CD4-positive, alpha-beta memory T cell (primary cell): ENCODE measurements at places on chromosomes 2 and 18.

DNA sequence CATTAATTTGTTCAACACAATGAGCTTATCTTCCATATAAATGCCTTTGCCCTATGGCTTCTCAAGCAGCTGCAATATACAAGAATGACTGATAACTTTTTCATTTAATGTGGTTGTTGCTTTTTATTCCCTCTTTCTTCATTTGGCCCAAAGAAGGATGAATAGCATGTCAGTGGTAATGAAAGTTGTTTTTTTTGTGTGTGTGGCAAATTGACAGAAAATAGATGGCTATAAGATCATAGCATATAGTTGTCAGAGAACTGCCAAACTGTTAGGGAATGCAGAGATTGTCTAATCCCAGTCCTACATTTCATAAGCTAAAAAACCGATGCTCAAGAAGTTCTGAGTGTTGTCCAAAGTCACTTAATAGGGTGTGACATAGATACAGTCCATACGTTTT lies 244.3 kb downstream of the ACTR3 start:
- no peak for DNase-seq

- no peak for DNase-seq
Observed at GRCh38 chr2:42865884-42866881, 73.8 kb upstream of the HAAO start.

GRCh38 chr2:20590704-20591515 lies 60.0 kb downstream of the HS1BP3 start:
- no peak for DNase-seq

- no peak for DNase-seq
Observed at GRCh38 chr2:32783933-32784332, 156.1 kb downstream of the TTC27 start.

- DNase-seq: no peak
Observed at GRCh38 chr2:11850082-11850481, 103.7 kb downstream of the LPIN1 start.

DNA sequence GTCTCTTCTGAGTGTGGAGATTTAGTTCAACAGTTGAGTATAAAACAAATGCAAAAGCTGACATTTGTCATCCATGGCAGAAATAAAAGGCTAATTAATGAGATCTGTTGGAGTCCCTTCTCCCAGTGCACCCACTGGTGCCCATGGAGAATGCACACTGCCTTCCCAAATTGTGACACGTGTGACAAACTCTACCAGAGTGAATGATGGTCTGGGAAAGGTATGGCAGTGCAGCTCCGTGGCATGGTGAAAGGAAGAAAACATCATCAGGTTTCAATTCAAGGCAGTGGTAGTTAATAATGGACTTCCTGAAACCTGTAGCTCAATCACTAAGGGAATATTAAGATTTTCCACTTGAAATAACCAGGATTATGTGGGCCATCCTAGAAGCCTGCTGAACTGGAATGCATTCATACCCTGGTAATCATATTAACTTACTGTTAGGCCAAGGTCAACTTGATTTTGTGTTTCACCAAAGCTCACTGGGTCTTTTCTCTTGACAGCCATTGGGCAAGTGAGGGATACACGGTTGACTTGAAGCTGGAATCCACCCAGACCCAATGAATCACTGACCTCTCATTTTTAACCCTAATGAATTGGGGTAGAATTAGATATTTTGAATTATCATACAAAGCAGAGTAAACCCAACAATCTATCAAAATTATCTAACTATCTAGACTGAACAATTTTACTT lies 167.6 kb downstream of the AFF3 start:
- no peak for DNase-seq

GRCh38 chr2:7009207-7009911 lies 92.1 kb downstream of the RNF144A start:
- DNase-seq: no peak

DNA sequence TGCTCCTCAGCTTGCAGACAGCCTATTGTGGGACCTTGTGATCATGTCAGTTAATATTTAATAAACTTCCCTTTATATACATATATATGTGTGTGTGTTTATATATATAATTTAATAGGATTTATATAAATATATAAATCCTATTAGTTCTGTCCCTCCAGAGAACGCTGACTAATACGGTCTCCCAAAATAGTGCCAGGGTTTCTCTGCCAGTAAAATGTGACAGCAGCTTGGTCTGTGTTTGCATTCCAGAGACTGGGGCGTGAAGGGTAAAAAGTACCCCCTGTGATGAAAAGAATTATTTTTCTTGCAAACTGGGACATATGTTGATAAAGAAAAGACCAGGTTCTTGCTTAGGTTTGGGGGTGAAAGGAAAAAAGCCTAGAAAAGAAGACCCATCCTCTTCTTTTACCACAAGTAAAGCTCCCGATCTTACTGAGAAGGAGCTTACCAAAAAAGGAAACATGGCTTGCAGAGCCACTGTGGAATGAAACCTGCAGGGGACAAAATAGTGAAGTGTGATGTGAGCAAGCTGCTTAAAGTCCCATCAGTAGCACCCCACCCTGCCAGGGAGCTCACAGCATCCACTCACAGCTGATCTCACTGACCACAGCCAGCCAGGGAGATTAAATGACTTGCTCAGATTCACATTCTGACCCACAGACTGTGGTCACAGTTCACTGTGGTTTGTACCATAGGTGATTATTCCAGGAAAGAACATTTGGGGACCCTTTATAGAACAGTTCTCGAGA lies 110.9 kb upstream of the RMP24 start:
- no peak for DNase-seq

GRCh38 chr2:179428649-179429048 lies 164.0 kb upstream of the SESTD1 start:
- DNase-seq: no peak

DNA sequence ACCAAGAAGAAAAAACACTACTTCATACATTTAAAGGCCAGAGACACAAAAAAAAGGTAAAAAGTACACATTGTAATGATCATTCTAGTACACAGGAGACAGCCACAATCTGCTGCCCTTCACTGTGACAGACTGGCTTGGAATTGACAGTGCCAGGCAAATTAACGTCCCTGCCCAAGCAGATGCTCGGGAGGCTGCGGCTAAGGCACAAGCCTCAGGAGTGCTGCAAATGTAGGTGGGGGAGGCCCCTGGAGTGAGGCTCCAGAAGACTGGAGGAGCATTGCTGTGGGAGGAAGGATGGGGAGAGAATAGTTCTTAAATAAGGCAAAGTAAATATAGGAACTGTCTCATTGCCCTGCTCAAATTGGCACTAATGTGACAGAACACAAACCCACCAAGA lies 18.6 kb downstream of the ERCC3 start:
- no peak for DNase-seq

DNA sequence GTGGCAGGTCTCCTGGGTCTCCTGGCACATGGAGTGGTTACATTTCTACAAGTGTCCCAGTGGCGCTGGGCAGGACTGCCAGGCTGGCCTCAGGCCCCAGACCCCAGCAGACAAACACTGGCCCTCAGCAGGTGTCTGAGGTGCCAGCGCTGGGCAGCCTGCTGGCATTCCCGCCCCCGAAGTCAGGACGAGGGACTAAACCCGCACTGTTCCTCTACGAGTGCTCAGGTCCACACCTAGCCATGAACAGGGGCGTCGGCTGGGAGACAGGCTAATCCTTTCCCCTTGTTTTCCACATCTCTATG lies 12.8 kb downstream of the SNED1 start:
- no peak for DNase-seq

GRCh38 chr18:66377291-66377690 lies 226.6 kb downstream of the CDH19 start:
- DNase-seq: no peak

- no peak for DNase-seq
Observed at GRCh38 chr2:171320208-171320621, 113.6 kb downstream of the METTL8 start.

GRCh38 chr2:40489678-40489960 lies 37.7 kb upstream of the SLC8A1 start:
- peak; percentile 2 for DNase-seq

DNA sequence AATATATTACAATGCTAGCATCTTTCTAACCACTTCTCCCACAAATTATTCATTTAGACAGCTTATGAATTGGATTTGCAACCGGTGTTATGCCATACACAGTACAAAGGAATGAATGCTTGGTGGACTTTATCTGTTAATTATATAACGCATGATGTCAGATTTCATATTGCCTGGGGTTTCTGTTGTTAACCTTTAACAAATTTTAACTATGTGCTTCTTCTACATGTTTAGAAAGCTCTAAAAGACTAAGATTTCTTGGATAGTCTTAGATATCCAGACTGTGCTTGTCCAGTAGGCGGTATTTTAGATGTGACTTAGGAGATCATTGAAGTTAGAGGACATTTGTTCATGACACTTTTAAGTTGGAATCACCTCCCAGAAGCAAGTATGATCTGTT lies 976.3 kb downstream of the TMEM182 start:
- DNase-seq: no peak

- no peak for DNase-seq
Observed at GRCh38 chr2:105375001-105375561, 23.8 kb downstream of the FHL2 start.

- no peak for DNase-seq
Observed at GRCh38 chr2:227153307-227153706, 10.7 kb downstream of the COL4A4 start.

DNA sequence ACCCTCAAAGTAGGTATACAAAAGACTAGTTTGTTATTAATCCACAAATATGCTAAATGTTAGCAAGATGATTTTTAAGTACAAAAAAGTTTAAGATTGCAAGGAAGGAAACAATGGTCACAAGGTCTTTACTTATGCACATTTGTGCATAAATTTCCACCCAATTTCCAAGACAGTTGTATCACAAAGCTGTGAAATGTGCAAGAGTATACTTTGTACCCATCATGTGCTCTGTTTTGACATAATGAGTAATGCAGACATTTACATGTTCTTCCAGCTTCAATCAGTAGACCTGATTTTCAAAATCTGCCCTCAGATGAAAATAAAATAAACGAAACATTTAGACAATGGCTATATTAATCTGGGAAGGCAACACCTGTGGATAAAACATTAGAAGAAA lies 27.0 kb downstream of the SLC5A7 start:
- DNase-seq: no peak
